Central memory CD8-positive, alpha-beta T cell (primary cell): ENCODE measurements at places on chromosomes 6 and 20.

GRCh38 chr6:129709196-129709768 lies 695 bp downstream of the ARHGAP18 start:
- peak overlapping the region; percentile 100 for H3K4me3 ChIP-seq
- H3K4me1 ChIP-seq, result peaks cover 57% of the 10 kb centered on the region
- no peak for DNase-seq
- no peaks in the 10 kb centered on the region for H3K27me3 ChIP-seq

DNA sequence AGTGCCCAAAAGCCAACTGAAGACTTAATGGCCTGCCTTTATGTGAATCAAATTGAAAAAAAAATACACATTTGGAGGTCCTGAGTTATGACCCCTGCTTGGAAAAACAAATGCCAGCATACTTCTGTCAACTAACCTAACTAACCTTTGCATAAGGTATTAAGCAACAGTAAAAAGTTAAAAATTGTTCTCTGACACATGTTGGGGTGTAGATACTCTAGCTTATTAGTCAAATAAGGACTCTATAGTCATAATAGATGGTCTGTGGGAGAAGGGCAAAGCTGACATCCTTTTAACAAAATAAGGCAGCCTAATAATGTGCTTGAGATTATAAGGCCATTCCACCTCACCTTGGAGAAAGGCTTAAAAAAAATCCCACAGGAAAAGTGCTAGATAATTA lies 140.5 kb downstream of the HIVEP2 start:
- no peak for DNase-seq
- H3K36me3 ChIP-seq, result peaks cover 12% of the 10 kb centered on the region
- peaks cover 88% of the 10 kb centered on the region for H3K4me1 ChIP-seq
- peak overlapping the region; percentile 80 for H3K27ac ChIP-seq
- no peaks in the 10 kb centered on the region for H3K27me3 ChIP-seq
- no peak overlapping the region for H3K4me3 ChIP-seq

DNA sequence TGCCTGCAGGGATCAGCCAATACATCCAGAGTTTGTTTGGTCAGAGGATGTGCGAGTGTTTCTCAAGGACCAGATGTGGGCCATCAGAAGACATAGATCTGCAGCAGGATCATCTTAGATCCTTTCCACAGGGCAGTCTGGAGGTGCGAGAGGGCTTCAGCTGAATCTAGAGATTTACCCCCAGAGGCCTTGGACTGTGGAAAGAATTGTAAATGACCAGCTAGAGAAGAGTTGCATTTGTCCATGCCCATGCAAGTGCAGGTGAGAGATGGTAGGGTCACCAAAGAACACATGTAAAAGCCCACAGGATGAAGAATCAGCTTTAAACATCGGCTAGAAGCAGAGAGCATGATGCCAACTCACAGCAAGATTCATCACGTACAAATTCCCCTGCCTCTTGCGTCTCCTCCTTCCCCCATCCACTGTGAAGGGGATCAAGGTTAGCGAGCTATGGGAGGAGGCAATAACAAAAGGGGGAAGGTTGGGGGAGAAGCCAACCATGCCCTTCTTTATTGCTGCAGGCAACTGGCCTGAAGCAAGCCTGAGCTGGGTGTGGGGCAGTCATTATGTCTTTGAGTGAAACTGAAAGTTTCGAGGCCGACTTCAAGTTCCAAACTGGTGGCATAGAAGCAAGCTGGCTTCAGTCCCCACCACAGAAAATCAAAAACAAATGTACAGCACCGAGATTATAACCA lies 83.5 kb downstream of the SCML4 start:
- peaks cover 32% of the 10 kb centered on the region for H3K36me3 ChIP-seq
- H3K27ac ChIP-seq, result peak overlapping the region; percentile 95
- peak overlapping the region; percentile 74 for H3K4me3 ChIP-seq
- peaks cover 80% of the 10 kb centered on the region for H3K4me1 ChIP-seq
- no peak for DNase-seq
- H3K27me3 ChIP-seq, result no peaks in the 10 kb centered on the region

DNA sequence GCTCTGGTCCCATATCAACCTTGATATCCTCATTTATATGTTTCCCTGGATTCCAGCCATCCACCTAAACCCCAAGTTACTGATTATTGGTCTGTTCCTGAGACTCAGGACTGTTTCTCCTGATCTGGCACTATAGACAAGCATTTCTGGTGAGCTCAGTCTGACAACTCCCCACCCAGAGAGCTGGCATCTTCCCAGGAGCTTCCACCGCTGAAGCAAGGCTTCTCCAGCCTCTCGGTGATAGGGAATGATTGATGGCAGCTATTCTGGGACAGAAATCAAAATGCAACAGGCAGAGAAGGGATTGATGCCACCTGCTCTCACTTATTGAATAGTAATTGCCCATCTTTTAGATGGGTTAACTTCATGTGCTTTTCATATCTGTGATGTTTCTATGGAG lies 169.7 kb upstream of the GGTLC1 start:
- H3K4me1 ChIP-seq, result peaks cover 15% of the 10 kb centered on the region
- H3K27me3 ChIP-seq, result peaks cover 13% of the 10 kb centered on the region
- DNase-seq, result no peak
- H3K4me3 ChIP-seq, result no peak overlapping the region

DNA sequence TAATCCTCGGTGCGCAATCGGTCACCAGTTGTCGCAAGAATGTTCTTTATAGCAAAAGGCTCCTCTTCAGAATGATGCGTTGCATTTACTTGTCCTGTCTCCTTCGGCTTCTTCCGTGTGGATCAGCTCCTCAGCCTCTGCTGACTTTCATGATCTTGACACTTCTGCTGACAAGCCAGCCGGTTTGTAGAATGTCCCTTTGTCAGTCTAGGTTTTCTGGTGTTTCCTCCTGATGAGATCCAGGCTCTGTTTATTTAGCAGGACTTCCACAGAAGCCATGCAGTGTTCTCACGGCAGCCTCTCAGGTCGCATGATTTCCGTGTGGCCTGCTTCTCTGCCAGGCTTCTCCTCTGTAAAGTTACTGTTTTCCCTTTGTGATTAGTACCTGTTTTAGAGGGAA lies 66.9 kb downstream of the STX11 start:
- peaks cover 11% of the 10 kb centered on the region for H3K27me3 ChIP-seq
- no peak for DNase-seq
- peaks cover 43% of the 10 kb centered on the region for H3K4me1 ChIP-seq
- peak overlapping the region; percentile 89 for H3K4me3 ChIP-seq

- peaks cover 2% of the 10 kb centered on the region for H3K36me3 ChIP-seq
- no peaks in the 10 kb centered on the region for H3K4me1 ChIP-seq
- DNase-seq, result no peak
- no peak overlapping the region for H3K27ac ChIP-seq
Observed at GRCh38 chr20:51269671-51270070, 246.8 kb upstream of the KCNG1 start.

DNA sequence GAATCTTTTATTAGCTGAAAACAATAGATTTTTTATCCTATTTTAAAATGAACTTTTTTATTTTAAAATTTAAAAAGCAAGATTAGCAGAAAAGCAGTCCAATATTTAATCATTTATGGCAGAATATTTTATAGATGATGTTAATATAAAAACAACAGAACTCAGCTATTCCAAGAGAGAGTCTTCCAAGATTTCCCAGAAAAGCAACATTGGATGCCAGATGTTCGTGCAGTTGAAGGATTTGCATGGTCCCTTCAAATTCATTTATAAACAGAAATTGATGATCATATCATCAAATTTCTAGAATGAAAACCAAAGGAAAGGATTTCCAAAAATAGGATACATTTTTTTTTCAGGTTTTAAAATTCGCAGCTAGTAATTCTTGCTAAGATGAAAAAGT lies 25.4 kb upstream of the CNKSR3 start:
- no peaks in the 10 kb centered on the region for H3K4me1 ChIP-seq
- H3K27ac ChIP-seq, result no peak overlapping the region
- H3K36me3 ChIP-seq, result no peaks in the 10 kb centered on the region
- H3K27me3 ChIP-seq, result peaks cover 16% of the 10 kb centered on the region

GRCh38 chr6:110768057-110768456 lies 47.2 kb downstream of the CDK19 start:
- no peak overlapping the region for H3K27ac ChIP-seq
- peaks cover 3% of the 10 kb centered on the region for H3K36me3 ChIP-seq
- no peak overlapping the region for H3K4me3 ChIP-seq
- no peaks in the 10 kb centered on the region for H3K4me1 ChIP-seq

GRCh38 chr6:156347246-156347645 lies 429.9 kb upstream of the ARID1B start:
- no peaks in the 10 kb centered on the region for H3K36me3 ChIP-seq
- peaks cover 15% of the 10 kb centered on the region for H3K27me3 ChIP-seq
- DNase-seq, result no peak
- no peak overlapping the region for H3K4me3 ChIP-seq

DNA sequence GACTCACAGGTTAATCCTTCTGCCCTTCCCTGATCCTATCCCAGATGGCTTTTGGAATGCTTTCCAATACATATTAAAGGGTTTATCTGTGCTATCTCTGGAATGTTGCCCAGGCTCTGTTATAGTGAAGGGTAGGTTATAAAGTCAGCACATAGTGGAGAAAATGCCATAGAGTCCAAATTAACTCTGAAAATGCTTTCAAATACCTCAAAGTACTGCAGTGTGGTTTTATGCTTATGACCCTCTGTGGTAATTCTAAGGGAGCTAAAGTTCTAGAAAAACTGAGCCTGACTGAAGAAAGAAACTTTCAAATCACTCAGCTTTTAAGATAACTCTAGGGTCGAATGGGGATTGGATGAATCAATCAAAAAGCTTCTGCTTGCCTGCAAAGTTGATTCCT lies 159.8 kb downstream of the PLCB1 start:
- no peak overlapping the region for H3K27ac ChIP-seq
- no peaks in the 10 kb centered on the region for H3K4me1 ChIP-seq
- H3K4me3 ChIP-seq, result no peak overlapping the region
- DNase-seq, result no peak
- no peaks in the 10 kb centered on the region for H3K27me3 ChIP-seq

DNA sequence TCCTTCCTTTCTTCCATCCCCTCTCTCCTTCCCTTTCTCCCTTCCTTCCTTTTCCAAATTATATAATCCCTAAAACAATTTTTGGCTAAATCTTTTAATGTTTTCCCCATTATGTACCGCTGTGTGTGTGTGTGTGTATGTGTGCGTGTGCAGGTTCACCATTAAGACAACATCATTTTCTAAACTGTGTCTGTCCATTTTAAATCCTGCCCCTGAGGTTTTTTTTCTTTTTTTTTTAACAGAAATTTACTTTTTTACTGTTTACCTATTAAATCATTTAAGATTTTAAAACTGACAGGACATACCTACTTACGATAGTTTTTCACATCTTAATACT lies 366.3 kb upstream of the EPHA7 start:
- no peak for DNase-seq
- H3K4me3 ChIP-seq, result no peak overlapping the region
- no peaks in the 10 kb centered on the region for H3K4me1 ChIP-seq
- no peaks in the 10 kb centered on the region for H3K27me3 ChIP-seq
- no peak overlapping the region for H3K27ac ChIP-seq

DNA sequence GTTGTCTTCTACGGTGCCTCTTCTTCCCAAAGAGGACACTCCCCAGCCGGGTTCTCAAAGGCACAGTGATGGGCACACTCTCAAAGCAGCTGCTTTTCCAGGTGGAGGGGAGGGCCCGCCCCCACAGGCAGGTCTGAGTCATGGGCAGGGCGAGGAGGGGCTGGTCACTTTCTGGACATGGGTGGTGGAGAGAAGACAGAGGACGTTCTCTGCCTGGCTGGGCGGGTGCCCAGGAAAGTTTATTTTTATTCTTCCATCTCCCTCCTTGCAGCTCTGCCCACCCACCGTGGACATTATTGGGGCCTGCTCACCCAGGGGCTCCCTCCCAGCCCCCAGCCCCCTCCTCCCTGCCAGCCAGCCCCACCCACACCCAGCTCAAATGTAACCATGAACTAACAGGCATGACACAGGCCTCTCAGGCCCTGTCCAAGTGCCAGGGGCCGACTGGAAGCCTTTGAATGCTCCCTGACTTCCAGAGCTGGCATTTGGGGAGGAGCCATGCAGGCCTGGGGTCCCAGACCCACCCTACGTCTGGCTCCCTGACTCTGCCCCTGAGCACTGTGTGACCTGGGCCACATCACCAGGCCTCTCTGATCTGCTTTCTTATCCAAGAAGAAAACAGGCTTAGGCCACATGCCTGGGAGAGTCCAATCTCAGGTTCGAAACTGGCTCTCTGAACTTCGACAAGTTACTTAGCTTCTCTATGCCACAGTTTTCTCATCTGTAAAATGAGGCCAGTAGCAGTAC lies 8.0 kb downstream of the TGM2 start:
- H3K4me3 ChIP-seq, result no peak overlapping the region
- no peak overlapping the region for H3K27ac ChIP-seq
- peaks cover 7% of the 10 kb centered on the region for H3K4me1 ChIP-seq
- DNase-seq, result no peak

GRCh38 chr6:147903321-147903720 lies 394.8 kb downstream of the SAMD5 start:
- H3K36me3 ChIP-seq, result no peaks in the 10 kb centered on the region
- H3K27ac ChIP-seq, result no peak overlapping the region
- H3K27me3 ChIP-seq, result no peaks in the 10 kb centered on the region
- DNase-seq, result no peak

DNA sequence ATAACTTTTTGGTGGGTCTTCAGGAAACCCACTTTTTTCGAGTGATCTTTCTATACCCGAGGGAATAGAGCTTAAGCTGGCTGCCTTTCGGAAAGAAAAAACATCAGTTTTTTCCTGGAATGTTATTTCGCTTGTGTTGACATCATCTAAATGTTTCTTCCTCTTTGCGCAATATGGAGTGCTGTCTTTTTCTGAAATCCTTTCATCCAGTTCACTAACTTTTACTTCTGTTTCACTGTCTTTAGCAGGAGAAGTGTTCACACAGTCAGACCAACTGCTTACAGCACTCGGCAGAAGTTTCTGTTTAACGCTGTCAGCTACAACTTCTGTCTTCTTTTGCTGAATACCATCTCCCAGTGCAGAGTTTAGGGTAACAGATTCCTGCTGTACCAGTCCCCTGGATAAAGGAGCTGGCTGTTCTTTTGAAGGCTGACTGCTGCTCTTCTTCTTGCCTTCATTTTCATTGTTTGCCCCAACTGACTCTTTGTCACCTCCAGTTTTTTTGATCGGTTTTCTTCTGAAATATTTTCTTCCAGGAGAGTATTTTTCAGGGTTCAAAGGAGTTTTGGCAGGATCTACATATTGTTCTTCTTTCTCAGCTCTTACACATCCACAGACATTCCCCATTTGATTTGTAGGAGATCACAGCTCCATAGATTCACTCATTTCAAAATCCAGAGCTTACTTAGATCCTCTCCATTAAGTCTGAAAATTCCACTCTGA lies 50.0 kb upstream of the DST start:
- no peak overlapping the region for H3K27ac ChIP-seq
- H3K36me3 ChIP-seq, result no peaks in the 10 kb centered on the region
- H3K27me3 ChIP-seq, result peaks cover 10% of the 10 kb centered on the region
- no peak for DNase-seq
- H3K4me1 ChIP-seq, result no peaks in the 10 kb centered on the region

DNA sequence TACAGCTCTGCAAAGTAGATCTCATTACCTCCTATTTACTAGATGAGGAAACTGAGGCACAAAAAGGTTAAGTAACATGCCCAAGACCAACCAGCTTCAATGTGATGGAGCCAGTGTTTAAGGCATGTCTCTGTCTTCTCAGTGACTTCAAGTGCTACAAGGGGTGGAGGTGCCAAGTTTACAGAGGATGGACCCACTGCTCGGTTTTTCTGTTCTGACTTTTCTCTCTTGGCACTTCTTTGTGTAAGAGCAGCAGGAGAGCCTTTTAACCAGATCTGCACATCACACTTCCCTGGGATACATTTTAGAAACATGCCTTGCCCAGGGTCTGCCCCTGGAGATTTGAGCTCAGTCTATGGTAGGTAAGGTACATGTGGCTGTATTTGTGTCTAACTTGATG lies 9.8 kb downstream of the WRNIP1 start:
- H3K4me3 ChIP-seq, result peak overlapping the region; percentile 12
- no peak overlapping the region for H3K27ac ChIP-seq
